ENCODE measurements at places on chromosomes 7 and 10.

DNA sequence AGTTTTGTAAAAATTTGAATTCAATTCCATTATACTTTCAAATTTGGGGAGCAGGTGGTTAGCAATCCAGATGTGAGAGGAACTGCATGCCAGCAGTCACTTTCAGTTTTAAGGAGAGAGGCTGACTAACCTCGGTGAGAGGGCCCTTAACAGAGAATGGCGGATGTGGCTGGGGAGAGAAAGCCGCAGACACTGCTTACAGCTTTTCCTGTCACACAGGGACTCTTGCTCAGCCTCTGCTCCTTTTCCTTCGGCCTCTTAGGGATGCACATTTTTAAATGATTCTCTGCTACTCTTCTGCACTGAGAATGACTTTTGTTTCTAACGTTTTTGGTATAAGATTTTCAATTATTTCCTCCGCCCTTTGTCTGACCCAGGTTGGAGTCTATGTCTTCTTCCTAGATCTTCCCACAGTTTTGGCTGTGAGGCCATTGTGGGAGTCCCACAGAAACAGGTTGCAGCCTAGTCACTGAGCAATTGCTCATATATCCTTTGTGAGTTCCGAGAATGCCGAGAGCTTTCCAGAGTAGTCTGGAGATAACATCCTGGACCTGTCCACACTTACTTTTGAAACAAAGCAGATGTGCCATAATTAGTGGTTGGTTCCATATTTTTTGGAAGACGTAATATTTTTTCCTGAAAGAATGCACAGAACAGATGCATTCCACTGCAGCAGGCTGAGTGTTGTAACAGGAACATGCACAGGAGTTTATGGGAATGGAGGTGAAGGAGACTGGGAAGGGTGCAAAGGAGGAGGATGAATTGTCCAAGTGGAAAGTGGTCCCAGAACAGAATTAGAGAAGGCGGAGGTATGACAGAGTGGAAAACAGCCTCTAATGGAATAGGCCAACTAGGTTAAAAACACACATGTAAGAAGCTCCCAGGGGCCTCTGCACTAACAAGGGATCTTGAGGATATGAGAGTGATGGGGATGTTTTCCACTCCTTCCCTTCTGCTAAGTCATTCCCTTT is 168.0 kb upstream of the ZNF32 start:
- DNase-seq, result peak; percentile 46

- no peak for DNase-seq
Observed at GRCh38 chr10:125025341-125025740, 83.4 kb downstream of the ZRANB1 start.

DNA sequence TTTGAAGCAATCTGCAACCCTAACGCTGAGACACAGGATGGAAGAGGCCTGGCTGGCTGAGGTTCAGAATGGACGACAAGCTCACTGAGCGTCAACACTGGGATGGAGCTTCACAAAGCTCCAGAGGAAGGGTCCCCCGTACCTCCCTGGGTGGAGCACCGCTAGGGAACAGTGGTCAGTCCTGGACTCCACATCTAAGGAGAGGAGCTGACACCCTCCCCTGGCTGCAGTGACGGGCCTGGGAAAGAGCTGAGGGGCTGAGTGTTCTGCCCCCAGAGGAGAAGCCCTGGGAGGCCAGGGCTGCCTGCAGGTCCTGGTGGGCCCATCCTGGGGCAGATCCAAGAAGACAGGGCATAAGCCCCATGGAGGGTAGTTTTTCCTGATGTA is 146.2 kb downstream of the ARHGAP22 start:
- DNase-seq, result no peak

- no peak for DNase-seq
Observed at GRCh38 chr10:48656914-48657305, 27.8 kb upstream of the WDFY4 start.

GRCh38 chr10:80506189-80506575 is 31.5 kb upstream of the SH2D4B start:
- DNase-seq, result no peak

DNA sequence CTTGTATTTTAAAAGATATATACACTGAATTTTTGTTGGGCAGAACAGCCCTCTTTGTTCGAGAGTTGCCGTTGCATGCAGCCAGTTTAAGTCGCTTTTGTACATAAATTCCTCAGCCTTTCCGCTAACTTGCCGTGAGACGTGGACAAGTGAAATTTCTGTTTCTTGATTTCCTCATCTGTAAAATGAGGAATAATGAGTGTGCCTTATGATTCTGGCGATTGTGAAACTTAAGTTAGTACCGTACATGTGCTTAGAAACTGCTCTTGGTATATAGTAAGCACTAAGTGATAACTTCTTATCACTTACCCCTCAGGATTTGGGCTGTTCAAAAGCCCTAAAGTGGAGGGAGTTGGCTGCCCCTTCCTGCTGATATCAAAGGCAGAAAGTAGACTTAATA is 1.4 kb downstream of the CCNJ start:
- DNase-seq, result no peak

- no peak for DNase-seq
Observed at GRCh38 chr7:30411897-30412296, 66.7 kb downstream of the NOD1 start.

GRCh38 chr10:4431114-4431863 is 394.7 kb upstream of the AKR1E2 start:
- no peak for DNase-seq

DNA sequence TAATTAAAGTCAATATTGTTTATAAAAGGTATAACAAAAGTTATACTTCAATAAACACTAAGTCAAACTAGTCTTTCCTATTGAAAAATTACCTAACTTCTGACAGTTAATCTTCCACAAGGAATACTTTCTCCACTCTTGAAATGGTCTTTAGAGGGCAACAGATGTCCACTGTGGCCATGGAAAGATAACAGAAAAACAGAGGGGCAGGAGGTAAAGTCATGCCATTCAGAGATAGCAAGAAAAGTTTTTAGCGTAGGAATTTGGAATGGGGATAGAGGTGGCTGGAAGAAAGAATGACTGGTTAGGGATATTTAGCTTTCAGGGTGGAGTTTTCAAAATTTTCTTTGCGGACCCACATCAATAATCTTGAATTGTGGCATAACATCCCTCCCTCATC is 34.7 kb downstream of the HYCC1 start:
- DNase-seq, result no peak

DNA sequence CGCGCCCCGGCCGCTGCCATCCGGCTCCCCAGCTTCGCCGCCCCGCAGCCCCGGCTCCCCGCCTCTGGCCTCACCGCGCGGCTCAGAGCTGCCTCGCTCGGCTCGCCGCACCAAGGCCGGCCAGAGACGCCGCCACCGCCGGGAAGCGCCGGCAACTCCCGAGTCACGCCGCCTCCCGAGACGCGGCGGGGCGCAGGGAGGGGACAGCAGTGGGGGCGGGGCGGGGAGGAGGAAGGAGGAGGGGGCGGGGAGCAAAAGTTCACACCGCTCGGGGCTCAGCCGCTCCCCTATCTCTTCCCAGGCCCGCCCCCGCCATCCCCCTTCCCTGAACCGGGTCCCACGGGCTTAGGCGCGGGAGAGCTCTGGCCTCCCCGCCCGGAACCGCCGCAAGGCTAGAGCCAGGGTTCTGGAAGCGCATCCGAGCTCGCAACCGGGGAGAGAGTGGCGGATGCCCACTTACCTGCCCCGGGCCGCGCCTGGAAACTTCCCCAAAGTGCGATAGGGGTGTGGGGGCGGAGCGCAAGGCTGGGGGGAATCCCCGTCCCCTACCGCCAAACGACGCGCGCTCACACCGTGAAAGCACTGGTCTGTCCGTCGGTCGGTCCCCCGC is 1.0 kb downstream of the CHST15 start:
- peak; percentile 5 for DNase-seq

DNA sequence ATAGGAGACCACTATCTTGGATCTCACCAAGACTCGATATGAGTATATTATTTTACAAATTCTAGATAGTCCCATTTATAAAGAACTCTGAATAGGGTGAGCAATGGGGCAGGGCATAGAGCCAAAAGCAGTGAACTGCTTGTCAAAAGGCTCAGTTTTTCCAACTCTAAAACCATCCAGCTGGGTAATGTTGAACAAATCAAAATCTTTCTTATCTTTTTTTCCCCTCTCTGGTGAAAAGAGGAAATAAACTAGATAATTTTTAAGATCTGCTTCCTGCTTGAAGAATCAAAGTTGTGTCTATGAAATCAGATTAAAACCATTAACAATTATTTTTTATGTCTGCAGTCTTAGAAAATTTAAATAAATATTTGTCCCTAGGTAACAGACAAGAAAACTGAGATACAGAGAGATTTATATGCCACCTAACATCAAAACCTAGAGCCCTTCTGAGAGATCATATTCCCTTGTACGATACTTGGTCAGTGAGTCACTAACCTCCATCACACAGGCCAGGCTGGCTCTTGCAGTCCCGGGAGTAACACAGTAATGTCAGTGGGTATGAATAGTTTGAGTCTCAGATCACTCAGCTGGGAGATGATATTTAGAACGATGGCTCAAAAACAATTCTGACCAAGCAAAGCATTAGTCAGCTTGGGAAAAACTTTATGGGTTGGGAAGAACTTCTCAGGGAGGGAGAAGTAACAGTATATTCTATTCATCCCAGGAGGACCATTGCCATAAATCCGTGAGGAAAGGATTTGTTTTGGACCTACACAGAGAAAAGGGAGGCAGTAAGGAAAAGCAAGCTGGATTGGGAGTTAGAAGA is 178.8 kb downstream of the REEP3 start:
- DNase-seq, result peak; percentile 19

GRCh38 chr10:71741029-71741428 is 21.5 kb upstream of the C10orf105 start:
- no peak for DNase-seq

DNA sequence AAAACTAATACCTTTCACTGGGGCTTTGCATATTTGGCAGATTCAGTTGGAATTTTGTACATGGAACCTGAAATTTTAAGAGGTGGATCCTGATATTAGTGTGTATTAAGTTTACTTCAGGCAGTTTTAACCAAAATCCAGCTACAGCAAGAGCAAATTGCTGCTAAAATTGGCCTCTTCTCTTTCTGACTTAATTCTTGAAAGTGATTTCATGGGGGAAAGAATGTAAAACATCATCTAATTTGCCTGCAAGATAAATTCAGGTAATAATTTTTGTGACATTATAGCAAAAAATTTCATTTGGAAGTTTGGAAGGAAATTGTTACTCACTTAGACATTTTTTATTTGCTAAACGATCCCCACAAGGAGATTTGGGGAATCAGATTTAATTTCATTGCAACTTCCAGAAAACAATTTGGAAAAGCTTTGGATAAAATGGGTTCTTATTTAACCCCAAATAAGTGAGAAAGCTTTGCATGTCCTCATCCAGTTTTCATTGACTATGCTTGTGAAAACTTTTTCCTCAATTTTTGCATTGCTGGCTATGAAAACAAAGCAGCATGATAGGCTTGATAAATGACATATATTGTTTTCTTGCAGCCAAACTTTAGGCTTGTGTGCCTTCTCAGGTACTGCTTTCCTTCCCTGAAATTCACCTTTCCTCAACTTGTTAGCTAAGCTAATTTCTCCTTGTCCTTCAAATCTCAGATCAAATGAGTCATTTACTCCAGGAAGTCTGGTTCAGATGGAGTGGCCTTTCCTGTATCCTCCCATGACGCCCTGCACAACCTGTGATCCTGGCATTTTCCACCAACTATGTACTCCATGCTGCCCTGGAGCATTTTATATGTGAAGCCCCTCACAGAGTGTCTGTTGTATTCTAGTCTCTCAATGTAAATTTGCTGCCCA is 27.4 kb upstream of the ZNF438 start:
- DNase-seq, result no peak

DNA sequence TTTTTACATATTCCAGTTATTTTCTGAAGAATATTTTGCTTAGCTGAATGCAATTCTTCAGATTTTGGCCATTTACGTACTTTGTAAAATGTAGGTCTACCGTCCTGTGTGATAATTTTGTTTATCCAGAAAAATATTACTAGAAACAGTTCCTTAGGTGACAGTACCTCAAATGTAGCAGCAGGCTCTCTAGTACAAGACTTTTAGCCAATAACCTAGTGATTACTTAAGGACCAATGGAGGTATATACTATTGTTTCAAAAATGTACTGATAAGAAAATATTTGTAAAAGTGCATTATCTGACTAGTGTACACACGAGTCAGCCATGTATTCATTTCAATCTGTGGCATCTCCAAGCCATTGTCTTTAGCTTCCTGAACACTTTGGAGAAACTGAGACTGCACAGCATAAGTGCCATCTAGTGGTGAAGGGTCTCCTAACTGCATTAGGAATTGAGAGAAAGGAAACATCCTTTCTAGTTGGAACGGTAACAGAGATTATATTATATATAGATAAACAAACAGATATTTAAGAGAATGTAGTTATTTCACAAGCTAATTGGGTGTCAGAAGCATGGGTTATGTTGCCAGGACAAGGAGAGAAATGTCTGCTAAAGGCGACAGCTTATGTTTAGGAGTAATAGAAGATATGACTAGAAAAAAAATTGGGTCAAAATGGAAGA is 23.7 kb downstream of the RTKN2 start:
- peak; percentile 53 for DNase-seq

- no peak for DNase-seq
Observed at GRCh38 chr7:138358850-138359341, 101.2 kb upstream of the TRIM24 start.

GRCh38 chr7:27032839-27033238 is 63.0 kb downstream of the HOXA1 start:
- no peak for DNase-seq

DNA sequence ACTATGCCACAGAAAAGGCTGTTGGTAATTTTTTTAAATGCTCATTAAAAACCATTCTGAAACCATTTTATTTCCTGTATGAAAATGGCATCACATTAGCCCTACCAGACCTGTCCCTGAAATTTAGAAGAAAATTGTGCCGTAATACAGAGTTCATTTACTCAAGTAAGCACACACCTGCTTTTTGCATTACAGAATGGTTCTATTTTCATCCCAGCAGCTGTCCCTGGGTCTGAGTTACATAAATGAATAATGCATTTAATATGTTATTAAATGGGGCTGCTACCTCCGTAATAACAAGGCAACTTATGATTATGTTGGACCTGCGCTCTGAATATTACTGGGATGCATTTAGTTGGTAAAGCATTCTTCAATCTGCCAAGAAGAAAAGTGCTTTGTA is 508.9 kb downstream of the SORCS1 start:
- DNase-seq, result no peak

DNA sequence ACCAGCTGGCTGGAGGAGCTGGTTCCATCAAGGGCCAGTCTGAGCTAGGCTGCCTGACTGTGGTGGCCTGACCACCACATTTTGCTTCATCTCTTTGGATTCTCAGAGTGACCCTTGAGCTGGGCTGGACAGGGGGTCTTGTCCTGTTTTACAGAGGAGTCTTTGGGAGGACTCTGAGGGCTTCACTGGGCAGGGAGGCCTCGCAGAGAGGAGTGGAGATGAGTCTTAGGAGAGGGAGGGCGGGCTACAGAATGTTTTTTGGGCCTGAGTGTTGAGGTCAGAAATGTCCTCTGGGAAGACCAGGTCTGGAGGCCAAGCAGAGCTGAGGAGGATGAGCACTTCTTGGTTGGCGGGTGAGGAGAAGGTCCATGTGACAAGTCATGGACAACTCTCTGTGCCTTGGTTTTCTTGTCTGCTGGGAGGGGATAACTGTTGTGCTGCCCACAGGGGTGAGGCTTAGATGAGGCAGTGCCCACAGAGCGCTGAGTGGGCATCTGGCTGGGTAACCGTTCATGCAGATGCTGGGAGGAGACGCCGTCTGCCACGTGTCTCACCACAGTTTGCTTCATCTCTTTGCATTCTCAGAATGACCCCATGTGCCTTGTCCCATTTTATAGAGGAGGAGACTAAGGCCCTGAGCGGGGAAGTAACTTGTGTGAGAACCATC is 9.4 kb downstream of the TSPAN15 start:
- DNase-seq, result no peak

Data from stimulated activated CD4-positive, alpha-beta T cell treated with anti-CD3 and anti-CD28 coated beads, Interleukin-4, amount 100 ng/mL, for 4 hours (primary cell).